ENCODE measurements at places on chromosomes 2 and 18. TPM values are rescaled to one million over a fixed set of nuclear protein-coding genes. Genes with fewer than 3 reads are reported as not detected.

The RABL2A gene
- total RNA-seq, result 34.4 TPM

The SERPINB13 gene
- total RNA-seq, result not detected

The TEX44 gene
- not detected for total RNA-seq

The BOLL gene
- total RNA-seq, result not detected

The ODC1 gene
- total RNA-seq, result 142 TPM

The WNT10A gene
- total RNA-seq, result not detected
